ENCODE measurements at places on chromosomes 6 and 20.

- DNase-seq: no peak
These were observed 13.5 kb upstream of the MLIP start for GRCh38 chr6:54097753-54098152.

- no peak for DNase-seq
These were observed 36.9 kb downstream of the UTRN start for GRCh38 chr6:144321839-144322591.

GRCh38 chr20:13813910-13814309 lies 29.1 kb downstream of the NDUFAF5 start:
- DNase-seq: no peak

GRCh38 chr6:120648713-120649112 lies 685.6 kb downstream of the TBC1D32 start:
- DNase-seq: no peak

DNA sequence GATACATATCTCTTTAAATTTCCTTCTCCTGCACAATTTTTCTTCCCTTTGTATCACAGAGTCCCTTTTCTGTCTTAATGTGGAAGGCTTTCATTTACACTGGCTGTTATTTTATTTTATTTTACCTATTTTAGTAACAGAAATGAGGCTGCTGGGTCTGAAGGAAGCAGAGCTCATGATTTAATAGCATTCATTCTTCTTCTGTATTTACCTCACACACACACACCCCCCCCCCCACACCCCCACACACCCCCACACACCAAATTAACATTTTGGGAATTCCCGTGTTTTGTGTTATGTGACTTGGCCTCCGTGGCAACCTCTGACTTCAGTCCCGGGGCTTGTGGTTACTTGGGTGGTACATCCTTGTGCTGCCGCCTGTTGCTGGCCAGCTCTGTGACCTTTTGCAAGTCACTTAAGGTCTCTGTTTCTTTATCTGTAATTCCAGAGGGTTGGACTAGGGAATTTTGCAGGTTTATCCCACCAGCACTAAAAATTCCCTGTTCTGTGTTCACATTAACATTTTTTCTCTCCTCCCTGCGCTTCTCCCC lies 108.8 kb downstream of the TIAM2 start:
- DNase-seq: no peak

- DNase-seq: no peak
These were observed 15.7 kb downstream of the AFDN start for GRCh38 chr6:167842457-167842856.
